Naive thymus-derived CD4-positive, alpha-beta T cell (primary cell): ENCODE measurements at places on chromosomes 6 and 20. TPM values are rescaled to one million over a fixed set of nuclear protein-coding genes. Genes with fewer than 3 reads are reported as not detected.

The CALHM6 gene
- total RNA-seq, result 16.3 TPM

DNA sequence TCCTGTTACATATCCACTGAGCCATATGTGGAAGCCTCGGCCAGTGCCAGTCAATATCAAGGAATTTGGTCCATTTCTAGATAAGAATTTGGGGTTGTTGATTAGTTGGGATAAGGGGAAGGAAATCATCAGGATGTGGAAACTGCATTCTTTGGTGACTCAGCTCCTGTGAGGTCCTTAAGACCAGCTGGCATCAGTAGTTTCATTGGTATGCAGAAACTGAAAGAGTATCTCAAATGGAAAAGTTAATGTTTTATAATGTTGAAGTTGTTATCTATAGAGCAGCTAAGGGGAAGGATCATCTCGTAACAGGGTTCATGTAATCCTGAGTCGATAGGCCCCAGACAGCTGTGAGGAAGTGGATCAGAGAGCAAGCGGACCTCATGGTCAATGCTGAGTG, 87.9 kb upstream of the PRND start:
- no peak for DNase-seq
- no peak overlapping the region for H3K4me3 ChIP-seq
- no peaks in the 10 kb centered on the region for H3K36me3 ChIP-seq
- H3K27me3 ChIP-seq, result no peaks in the 10 kb centered on the region

GRCh38 chr6:102298051-102298450, 904.5 kb downstream of the GRIK2 start:
- H3K4me1 ChIP-seq, result no peaks in the 10 kb centered on the region
- no peaks in the 10 kb centered on the region for H3K36me3 ChIP-seq
- H3K4me3 ChIP-seq, result no peak overlapping the region
- H3K27ac ChIP-seq, result no peak overlapping the region
- no peak for DNase-seq

DNA sequence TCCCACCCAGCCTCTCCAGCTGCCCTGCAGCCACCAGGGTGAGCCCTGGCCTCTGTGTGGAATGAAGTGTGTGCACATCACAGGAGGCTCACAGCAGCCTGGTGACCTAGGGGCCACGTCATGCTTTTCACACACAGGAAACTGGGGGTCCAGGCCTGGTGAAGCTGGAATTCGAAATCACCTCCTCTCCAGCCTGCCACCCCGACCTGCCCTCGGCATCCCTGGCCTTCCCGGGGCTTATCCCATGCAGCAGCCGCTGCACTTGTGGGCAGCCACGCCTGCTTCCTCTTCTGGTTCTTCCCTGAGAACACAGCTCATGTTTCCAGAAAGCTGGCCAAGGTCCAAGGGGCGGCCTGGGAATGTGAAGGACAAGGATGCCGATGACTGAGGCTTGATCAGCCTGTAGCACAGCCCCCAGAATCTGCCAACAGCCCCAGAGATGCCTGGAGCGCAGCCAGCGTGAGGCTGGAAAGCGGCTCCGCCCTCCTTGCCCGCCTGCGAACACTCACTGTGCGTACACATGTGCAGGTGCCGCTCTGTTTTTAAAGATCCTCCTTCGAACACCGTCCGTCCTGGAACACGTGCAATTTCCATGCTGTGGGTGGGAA, 4.2 kb upstream of the NTSR1 start:
- peaks cover 5% of the 10 kb centered on the region for H3K4me1 ChIP-seq
- no peaks in the 10 kb centered on the region for H3K27me3 ChIP-seq
- H3K4me3 ChIP-seq, result no peak overlapping the region
- H3K27ac ChIP-seq, result no peak overlapping the region
- no peaks in the 10 kb centered on the region for H3K36me3 ChIP-seq
